ENCODE measurements at places on chromosomes 3 and 15.

GRCh38 chr3:122681284-122681973 is 790 bp downstream of the PARP14 start:
- DNase-seq, result peak; percentile 19

- no peak for DNase-seq
Measured at GRCh38 chr3:53845881-53846133, 412 bp downstream of the CHDH start.

DNA sequence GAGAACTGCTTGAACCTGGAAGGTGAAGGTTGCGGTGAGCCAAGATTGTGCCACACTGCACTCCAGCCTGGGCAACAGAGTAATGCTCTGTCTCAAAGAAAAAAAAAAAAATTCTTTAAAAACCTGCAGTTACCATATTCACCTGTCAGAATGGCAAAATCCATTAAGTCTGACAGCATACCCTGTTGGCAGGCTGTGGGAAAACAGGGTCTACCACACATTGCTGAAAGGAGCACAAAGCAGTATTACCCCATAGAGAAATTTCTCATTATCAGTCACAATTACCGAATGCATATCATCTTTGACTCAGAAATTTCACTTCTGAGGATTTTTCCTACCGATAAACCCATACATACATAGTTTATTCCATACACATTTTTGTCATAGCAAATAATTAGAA is 264.1 kb upstream of the SLCO3A1 start:
- no peak for DNase-seq

GRCh38 chr3:101780661-101781060 is 1.6 kb downstream of the NXPE3 start:
- DNase-seq, result peak; percentile 54

GRCh38 chr3:33883951-33884561 is 85.6 kb downstream of the PDCD6IP start:
- DNase-seq, result peak; percentile 48

DNA sequence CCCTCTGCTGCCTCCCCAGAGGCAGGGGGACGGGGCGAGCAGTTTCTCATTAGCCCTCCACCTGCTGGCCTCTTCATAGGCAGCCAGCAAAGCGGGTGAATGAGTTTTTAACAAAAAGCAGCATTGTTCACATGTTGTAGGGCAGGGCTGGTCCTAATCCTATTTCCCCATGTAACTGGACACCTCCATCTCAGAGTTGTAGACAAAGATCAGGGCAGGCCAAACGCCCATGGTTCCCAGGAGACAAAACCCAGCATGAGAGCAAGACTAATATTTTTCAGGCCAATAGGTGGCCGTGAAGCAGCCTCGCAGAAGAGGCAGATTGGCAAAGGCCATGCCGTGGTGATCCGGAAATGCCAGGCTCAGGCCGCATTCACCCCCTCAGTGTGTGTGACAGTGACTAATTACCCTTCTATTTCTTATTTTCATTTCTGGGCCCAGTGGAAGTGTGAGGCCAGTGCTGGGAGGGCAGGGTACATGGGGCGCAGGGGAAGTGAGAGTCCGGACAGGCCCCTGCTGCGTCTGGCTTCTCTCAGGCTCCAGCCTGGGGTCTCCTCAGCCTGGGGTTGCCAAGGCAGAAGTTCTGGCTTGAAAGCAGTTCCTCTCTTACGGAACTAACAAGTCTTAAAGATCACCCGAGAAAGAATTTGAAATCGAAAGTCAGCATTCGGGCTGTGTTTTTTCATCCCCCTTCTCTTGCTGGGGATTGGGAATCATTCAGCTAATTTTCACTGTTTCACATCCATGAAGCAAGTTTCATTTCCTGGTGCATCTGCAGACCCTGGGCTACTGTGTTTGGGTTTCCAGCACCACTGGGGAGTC is 64.8 kb downstream of the BOC start:
- peak; percentile 4 for DNase-seq

- DNase-seq, result no peak
Measured at GRCh38 chr3:31911643-31912042, 69.4 kb downstream of the OSBPL10 start.

- peak; percentile 14 for DNase-seq
Measured at GRCh38 chr3:49636883-49637609, 37.1 kb upstream of the APEH start.

DNA sequence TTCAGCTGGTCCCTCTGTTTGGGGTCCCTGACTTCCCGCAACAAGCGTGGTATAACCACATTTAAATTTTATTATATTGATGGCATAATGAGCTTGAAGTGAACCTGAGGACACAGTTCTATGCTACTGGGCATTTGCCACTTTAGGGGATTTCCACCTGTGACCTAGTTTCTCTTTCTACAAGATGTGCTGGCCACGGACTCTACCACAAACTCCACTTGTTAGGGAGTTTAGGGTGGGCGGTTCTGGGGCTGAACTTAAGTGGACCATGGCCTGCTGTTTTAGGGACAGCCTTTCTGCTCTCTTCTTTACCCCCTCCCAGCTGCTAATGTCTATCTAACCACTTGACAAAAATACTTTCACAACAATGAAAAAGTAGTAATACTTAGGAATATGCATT is 1199.1 kb downstream of the SI start:
- DNase-seq, result no peak

DNA sequence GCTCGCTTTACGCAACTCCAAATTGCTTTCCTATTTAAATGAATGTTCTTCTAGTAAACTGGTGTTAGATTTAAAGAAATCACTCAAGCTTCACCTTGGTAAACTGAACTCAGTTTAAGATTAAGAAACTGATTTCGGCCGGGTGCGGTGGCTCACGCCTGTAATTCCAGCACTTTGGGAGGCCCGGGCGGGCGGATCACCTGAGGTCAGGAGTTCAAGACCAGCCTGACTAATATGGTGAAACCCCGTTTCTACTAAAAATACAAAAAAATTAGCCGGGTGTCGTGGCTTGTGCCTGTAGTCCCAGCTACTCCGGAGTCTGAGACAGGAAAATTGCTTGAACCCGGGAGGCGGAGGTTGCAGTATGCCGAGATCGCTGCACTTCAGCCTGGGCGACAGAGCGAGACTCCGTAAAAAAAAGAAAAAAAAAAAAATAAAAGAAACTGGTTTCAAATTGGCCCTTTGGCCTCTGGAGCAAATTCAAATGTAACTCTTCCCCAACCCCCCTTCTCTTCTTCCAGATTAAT is 1.7 kb downstream of the SKIL start:
- no peak for DNase-seq

- DNase-seq, result no peak
Measured at GRCh38 chr3:49465270-49466034, 4.6 kb upstream of the DAG1 start.

- DNase-seq, result no peak
Measured at GRCh38 chr15:24861014-24861690, 93.6 kb upstream of the SNRPN start.

- DNase-seq, result peak; percentile 23
Measured at GRCh38 chr3:188948997-188949389, 222.8 kb upstream of the TPRG1 start.

GRCh38 chr3:195048059-195048905 is 222.7 kb downstream of the XXYLT1 start:
- DNase-seq, result no peak

- DNase-seq, result no peak
Measured at GRCh38 chr15:36498401-36498800, 81.0 kb upstream of the CDIN1 start.

GRCh38 chr3:196596355-196596754 is 27.9 kb downstream of the FBXO45 start:
- no peak for DNase-seq

- DNase-seq, result no peak
Measured at GRCh38 chr3:195129644-195130492, 141.1 kb downstream of the XXYLT1 start.

GRCh38 chr3:193944518-193944884 is 191.4 kb upstream of the HES1 start:
- DNase-seq, result no peak

DNA sequence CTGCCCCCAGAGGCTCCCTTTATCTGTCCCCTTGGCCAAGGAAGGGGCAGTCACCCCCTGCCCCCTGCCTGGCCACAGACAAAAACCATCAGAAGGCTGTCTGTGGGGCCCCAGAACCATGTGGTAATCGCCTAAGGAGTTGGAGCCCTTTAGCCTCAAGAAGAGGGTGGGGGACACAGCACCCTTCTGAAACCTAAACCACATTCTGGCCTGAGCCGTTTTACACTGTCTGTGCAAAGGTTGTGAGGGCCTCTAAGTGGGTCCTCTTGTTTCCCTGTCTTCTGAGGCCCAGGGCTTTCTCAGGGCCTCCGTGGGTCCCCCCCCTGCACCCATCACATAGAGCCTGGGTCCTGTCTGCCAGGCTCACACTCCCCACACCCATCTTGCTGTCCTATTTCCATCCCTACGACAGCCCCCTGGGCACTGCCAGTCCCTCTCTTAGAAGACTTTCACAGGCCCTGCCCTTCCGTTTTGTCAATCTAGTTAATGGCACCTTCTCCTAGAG is 17.9 kb upstream of the RPUSD3 start:
- DNase-seq, result no peak

DNA sequence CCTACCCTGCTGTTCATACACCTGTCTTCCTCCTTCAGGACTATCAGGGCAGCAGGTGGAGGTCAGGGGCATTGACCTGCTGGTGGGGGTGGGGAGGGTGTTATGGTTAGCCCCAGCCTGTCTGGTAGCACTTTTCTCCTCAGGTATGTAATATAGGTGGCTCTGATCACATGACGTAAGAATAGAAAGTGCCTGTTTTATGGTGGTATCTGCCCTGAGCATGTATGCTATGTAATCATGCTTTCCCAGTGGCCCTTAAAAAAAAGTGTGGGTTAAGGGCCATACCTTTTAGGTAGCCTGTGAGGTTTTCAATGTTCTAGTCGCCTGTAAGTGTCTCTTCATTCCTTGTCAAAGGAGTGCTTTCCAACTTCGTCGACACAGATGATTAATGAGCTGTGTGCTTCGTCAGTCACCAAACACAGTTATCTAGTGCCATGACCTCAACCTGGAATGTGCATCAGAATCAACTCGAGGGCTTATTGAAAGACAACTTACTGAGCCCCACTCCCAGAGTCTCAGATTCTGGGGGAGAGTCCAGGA is 86.3 kb downstream of the KLHL25 start:
- peak; percentile 49 for DNase-seq

GRCh38 chr3:8836096-8836495 is 66.7 kb upstream of the OXTR start:
- no peak for DNase-seq

DNA sequence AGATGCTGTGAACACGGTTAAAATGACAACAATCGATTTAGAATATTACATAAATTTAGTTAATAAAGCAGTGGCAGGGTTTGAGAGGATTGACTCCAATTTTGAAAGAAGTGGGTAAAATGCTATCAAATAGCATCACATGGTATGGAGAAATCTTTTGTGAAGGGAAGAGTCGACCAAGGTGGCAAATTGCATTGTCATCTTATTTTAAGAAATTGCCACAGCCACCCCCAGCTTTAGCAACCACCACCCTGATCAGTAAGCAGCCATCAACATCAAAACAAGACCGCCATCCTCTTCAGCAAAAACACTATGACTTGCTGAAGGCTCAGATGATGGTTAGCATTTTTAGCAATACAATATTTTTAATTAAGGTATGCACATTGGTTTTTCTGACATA is 5.7 kb upstream of the CCR5 start:
- no peak for DNase-seq

DNA sequence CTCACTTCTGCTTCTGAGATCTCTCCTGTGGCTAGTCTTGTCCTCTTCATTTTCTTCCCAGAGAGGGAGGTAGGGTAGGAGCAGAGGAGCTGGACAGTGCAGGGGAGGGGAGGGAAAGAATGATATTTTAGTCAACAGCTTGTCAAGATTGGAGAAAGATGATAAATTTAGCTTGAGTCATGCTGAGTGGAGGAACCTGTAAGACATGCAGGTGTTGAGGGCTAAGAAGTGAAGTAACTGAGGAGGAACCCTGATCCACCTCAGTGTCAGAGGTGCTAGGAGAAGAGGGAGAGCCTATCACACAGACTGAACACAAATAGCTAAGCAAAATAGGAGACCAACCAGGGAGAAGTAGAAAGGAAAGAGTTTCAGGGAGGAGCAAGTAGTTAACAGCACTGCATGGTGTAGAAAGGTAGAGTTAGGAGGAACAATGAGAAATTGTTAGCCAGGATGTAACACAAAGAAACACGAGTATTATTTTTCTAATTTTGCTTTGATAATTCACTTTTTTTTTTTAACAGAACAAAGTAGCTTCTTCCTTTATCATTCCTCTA is 108.2 kb upstream of the CHRM5 start:
- no peak for DNase-seq

GRCh38 chr15:71294911-71295602 is 179.8 kb downstream of the THSD4 start:
- DNase-seq, result peak; percentile 99

- no peak for DNase-seq
Measured at GRCh38 chr3:188759336-188760005, 412.3 kb upstream of the TPRG1 start.

GRCh38 chr15:101686718-101687117 is 34.5 kb upstream of the TM2D3 start:
- DNase-seq, result no peak

DNA sequence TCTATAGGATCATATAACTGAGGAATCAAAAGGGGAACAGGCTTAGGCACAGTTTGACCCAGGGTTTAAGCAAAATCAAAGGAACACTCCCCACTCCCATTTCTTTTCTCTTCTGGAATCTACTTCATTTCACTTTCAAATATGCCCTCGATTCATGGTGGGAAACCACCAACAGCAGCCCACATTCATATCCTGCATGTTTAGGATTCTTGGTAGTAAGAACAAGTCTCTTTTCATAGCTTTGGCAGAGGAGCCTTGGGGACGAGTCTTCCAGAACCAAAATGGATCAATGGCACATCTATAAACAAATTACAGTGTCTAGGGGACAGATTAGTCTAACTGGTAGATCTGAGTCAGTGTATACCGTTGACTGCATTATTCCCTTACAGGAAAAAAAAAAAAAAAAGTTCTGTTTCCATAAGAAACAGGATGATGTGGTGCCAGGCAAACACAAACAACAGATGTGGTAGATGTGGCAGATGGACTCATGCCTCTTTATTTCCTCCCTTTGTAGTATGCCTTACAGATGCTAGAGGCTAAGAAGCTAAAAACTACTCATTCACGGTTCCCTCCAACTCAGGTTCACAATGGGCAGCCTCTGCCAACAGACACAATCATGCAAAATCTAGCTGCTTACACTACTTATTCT is 578.3 kb upstream of the ADAMTS9 start:
- DNase-seq, result peak; percentile 2

DNA sequence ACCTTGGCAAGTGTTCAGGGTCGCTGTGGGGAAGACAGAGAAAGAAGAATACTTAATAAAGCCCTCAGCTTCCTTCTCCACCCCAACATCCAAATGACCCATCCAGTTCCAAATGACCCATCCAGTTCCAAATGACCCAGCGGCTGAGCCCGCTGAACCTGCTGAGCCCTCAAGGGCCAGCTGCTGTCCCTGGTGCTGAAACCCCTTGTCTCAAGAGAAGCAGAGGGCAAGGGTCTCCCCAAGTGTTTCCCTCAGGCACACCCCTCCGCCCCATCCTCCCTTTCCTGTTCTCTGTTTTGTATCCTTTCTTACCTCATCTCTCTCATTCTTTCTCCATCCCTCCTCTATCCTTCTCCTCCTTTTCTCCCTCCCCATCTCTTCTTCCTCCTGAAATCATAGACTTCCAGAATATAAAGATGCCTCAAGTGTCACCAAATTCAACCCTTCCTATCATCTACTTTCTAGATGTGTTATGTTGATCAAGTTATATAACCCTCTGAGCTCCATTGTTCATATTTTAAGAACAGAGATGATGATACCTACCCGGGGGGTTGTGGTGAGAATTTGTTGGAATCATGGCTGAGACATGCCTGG is 29.0 kb downstream of the CCDC33 start:
- DNase-seq, result peak; percentile 31

Data from lung microvascular endothelial cell (primary cell).